ENCODE measurements at places on chromosomes 11 and 22. TPM values are rescaled to one million over a fixed set of nuclear protein-coding genes. Genes with fewer than 3 reads are reported as not detected.

Gene TIMM8B
- total RNA-seq, result 113 TPM

Gene ABTB2
- 0.29 TPM for total RNA-seq

Gene CD6
- 1.5 TPM for total RNA-seq

Gene PNPLA5
- not detected for total RNA-seq

Gene RAB30
- total RNA-seq, result 0.72 TPM

Gene ACRV1
- not detected for total RNA-seq

Gene SLC37A2
- total RNA-seq, result 0.71 TPM

Gene JAML
- 0.47 TPM for total RNA-seq

Gene OR51B5
- total RNA-seq, result 120 TPM

Gene CDHR5
- not detected for total RNA-seq

DNA sequence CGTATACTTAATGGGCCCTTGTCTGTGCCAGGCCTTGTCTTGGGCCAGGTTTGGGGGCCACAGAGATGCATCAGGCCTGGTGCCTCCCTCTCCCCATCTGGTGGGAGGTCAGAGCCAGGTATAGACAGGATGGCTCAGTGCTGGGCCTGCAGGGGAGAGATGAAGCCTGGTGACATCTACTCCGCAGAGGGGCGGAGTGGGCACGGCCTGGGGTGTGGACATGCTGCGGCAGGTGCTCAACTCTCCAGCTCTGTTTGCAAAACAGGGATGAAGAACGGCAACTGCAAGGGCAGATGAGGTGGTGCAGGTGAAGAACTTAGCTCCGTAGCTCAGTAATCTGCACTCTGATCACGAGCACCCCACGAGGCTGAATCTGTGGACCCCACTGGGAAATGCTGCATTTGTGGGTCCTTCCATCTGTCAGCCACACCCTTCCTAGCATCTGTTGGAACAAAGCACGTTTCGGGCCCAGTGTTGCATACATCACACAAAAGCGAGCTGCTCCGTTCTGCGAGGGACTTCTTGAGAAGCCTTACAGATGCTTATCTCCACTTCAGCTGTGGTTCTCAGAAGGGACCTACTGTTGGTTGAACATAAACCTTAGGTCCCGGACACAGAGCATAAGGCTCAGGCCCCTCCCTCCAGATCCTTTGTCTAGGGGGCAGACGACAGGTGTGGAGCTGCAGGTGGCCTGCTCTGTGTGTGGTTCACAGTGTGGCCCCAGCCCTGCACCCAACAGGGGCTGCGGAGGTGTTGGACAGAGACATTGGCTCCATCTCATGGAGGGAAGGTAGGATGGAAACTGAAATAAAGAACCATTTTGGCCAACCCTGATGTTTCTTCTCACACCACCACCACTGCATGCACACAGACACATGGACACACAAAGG is 78.3 kb downstream of the LRRC32 start:
- DNase-seq, result no peak

GRCh38 chr22:26883393-26883792 is 226.0 kb downstream of the MIAT start:
- DNase-seq, result no peak

DNA sequence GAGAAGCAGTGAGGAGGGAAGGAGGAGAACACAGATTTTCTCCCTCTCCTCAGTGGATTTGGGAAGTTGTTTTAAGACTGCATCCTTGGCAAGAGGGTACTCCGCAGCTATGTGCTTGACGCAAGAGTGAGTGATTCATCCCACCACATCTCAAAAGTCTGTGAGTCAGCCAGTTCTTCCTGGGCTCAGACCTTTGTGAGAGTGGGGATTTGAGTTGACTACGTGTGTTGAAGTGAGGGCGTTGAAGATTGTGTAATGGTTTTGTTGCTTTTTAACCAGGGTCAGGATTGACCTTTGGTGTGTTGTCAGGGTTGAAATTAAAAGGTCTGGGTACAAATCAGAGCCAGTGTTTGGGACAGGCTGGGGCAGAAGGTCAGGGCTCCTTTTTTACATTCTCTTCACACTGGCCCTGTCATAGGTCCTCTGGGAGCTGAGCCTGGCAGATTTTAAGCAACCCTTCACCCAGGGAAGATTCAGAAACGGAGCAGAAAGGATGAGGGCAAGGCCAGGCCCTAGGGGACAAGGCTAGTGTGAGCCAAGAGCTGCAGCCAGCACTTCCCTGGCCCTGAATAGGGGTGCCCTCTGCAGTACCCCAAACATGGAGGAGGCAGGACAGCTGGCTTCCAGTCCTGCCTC is 4.2 kb upstream of the C11orf86 start:
- no peak for DNase-seq

DNA sequence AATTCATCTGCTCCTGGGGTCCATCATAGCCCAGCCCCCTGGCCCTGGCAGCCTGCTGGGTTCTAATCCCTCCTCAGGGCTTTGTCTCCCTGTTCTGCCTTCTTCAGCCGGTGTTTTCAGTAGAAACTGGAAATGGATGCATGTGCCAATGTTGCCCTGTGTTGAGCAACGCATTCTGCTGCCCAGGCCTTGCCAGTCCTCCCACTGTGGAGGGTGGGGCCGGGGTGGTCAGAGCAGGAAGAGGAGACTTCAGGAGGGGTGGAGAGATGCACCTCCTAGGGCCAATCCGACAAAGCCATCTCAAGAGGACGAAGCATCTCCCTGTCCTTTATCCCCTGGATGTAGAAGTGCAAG is 27.6 kb upstream of the ZBTB16 start:
- no peak for DNase-seq

GRCh38 chr22:38176170-38176741 is 5.4 kb downstream of the PLA2G6 start:
- DNase-seq, result no peak

DNA sequence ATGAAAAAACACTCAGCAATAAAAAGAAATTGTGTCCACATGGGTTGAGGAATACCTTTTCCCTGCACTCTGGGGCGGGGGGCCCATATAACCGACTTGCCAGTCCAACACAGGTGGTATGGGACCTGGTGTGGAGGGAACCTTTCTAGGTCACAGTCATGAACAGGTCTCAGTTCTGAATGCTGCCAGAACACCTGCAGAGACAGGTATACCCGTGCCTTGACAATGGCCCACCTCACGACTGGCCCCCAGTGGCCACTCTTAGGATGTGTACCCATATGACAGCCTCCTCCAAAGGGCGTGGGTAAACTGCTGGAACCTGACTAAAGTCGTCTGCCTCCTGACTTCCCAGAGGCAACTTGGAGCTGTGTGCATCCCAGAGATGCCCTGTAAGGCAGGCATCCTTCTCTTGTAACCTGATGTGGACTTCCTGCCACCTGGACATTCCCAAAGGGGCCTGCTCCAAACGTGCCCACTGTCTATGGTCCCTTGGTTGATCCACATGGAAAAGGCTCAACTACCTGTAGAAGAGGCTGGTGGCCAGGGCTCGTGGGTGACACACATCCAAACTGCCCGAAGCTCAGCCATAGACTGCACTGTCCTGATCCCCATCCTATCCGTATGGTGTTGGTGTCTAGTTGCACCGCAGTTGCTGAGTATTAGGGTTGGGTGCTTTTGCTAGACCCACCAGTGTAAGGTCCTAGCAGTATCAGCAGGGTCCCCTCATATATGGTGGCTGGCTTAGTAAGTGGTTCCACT is 859.3 kb downstream of the BRD1 start:
- peak; percentile 17 for DNase-seq

GRCh38 chr11:121497176-121497998 is 44.6 kb upstream of the SORL1-AS1 start:
- DNase-seq, result no peak

- no peak for DNase-seq
Measured at GRCh38 chr22:35519306-35520000, 21.2 kb upstream of the RASD2 start.

DNA sequence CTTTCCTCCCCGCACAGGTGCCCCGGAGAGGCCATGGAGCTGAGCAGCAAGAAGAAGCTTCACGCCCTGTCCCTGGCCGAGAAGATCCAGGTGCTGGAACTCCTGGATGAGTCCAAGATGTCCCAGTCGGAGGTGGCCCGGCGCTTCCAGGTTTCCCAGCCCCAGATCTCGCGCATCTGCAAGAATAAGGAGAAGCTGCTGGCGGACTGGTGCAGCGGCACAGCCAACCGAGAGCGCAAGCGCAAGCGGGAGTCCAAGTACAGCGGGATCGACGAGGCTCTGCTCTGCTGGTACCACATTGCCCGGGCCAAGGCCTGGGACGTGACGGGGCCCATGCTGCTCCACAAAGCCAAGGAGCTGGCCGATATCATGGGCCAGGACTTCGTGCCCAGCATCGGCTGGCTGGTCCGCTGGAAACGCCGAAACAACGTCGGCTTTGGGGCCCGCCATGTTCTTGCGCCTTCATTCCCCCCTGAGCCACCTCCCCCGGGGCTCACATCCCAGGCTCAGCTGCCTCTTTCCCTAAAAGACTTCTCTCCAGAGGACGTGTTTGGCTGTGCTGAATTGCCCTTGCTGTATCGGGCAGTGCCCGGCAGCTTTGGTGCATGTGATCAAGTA is 1.3 kb downstream of the TIGD3 start:
- DNase-seq, result no peak

GRCh38 chr11:102757823-102758549 is 22.4 kb downstream of the MMP10 start:
- DNase-seq, result no peak

DNA sequence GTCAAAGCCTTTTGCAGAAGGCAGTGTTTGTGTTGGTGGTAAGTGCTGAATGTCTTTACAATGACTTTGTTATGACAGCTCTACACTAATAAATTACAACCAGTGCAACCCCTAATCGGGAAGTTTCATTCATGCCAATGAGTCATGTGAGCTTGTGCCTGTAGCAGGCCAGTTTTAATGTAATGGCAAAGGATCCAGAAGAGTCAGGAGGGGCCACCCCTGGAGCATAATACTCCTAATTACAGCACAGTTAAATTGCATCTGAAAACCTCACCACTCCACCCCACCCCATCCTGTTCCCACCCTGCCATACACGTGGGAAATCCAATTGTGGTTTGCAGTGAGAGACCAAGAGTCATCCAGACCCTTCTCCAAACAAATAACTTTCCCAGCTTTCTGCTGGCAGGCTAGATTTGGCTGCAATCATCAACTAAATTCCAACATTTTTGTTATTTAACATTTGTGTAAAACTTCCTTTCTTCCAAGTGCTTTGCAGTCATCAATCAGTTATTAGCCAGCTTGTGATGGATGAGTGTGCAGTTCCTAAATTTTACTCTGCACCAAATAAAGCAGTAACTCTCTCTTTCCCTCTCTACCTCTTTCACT is 277.3 kb upstream of the FAT3 start:
- DNase-seq, result no peak

GRCh38 chr11:97607291-97608000 is 1217.6 kb downstream of the JRKL start:
- no peak for DNase-seq

DNA sequence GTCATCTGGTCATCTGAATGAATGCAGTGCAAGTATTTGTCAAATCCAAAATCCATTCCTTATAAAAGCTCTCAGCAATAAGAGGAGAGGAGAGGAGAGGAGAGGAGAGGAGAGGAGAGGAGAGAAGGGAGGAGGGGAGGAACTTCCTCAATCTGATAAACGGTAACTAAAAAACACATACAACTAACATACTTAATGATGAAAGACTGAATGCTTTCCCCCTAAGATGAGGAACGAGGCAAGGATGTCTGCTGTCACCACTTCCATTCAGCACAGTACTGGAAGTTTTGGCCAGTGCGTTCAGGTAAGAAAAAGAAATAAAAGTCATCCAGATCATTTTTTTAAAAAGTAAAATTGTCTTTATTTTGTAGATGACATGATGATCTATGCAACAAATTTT is 80.4 kb downstream of the CD82 start:
- DNase-seq, result no peak

DNA sequence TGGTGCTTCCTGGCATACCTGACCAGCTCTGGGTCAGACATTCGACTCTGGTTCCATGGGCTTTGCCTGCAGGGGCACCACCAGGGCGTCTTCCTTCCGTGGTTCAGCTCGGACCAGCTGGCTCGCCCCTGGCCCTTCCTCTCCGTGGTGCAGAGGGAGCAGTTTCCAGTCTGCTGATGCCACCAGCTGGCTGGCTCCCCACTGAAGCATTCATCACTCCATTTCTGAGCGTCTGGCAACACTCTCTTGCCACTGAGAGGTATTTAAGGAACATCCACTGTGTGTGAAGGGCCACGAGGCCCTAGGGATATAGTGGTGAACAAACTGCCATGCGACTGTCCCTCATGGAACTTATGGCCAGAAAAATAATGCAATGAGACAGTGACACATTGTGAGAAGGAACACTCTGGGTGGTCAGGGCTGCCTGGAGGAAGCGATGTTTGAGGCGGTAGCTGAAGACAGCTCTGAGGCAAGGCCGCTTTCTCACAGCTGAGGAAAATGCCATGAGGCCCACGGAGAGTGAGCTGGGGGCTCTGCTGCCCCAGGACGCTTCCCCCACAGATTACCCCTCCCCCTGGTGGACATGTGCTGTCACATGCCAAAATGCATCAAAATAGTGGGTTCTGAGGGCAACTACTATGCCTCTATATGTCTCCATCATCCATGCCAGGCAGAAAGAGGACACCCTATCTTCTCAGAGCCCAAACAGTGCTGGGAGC is 44.9 kb upstream of the ARFGAP3 start:
- no peak for DNase-seq

- peak; percentile 42 for DNase-seq
Measured at GRCh38 chr11:68002938-68003845, 705 bp downstream of the UNC93B1 start.

- no peak for DNase-seq
Measured at GRCh38 chr11:69113226-69113625, 42.5 kb upstream of the SMIM38 start.

- no peak for DNase-seq
Measured at GRCh38 chr11:7605186-7605943, 67.9 kb downstream of the CYB5R2 start.

GRCh38 chr11:73451896-73452295 is 75.7 kb downstream of the RELT start:
- DNase-seq, result no peak

DNA sequence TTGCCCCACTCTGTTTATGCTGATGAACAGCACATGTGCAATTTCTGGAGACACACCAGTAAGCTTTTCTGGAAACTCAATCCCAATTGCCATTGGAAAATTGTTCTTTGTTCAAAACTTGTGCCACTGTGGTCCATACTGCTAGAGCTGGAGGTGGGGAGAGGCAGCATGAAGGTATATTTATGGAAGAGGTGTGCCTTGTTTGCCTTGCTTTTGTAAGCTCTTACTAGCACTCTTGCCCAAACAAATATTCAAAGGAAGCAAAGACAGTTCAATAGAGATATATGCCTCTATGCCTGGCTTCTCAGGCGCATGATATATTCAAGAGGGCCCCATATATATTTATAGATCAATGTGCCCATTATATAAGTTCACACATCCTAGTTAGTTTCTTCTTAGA is 42.7 kb downstream of the TIMP3 start:
- no peak for DNase-seq

GRCh38 chr11:9681583-9682372 is 17.9 kb downstream of the SWAP70 start:
- no peak for DNase-seq

DNA sequence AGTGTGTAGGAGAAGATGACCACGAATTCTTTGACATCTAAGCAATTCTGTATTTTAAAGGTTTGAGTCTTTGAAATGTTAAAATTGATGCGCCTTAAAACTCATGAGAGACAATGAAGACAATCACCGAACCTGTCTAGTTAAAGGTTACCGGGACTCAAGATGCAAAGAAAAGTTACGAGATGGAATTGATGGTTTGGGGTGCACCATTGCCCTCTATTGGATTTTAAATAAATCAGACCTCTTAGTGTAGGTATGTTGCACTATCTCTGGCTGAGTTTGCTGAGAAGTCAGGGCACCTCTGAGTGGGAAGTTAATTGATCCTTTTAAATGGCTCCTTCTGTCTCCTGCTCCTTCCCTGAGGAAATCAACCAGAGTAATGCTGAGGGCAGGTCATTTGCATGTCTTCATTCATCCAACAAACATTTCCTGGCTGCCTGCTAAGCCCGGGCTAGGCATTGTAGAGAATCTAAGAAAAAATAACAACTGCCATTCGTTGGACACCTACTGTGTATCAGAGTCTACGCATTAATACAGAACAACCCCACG is 19.4 kb upstream of the TMA7B start:
- DNase-seq, result no peak
